WTC11 (cell line): ENCODE measurements at places on chromosomes 16 and 17.

DNA sequence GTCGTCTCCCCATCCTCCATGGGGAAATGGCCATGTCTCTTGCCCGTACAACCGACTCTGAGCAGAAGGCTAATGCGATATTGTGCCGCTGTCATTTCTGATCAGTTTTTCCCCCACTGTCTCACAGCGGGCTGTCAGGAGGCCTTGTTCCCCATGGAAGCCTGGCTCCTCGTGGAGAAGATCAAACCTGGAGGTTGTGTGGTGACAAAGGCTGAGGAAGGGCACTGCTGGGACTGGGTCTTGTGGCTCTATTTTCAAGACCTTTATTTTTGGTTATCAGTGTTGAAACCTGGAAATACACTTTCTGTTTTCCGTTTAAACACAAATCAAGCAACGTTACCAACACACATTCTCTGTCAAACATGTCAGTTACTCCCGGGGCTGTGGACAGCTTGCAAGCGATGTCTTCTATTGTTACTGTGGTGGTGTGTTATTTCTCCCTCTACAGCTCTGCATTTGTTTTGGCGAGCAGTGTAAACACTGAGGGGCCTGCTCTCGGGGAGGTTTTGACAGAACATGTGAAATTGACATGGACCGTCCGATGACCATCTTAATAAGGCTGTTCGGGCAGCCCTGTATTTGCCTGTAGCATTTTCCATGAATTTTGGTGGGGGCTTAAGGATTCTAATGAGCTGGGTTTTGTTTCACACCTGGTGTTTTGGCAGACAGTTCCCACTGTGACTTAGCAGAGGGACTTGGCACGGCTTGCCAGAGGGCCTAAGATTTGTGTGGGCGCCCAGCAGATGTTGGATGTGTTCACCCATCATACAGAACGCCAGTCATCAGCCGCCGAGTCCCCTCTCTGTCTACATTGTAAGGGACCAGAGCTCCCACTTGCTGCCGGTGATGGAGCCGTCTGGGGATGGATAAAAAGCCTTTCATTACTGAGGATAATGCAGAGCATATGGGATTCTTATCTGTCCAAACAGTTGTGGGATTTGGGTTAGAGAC, 12.5 kb downstream of the RBFOX1 start:
- no peak for DNase-seq
- no peak overlapping the region for H3K27ac ChIP-seq
- peaks cover 12% of the 10 kb centered on the region for H3K27me3 ChIP-seq
- peaks cover 83% of the 10 kb centered on the region for H3K36me3 ChIP-seq
- no peak overlapping the region for H3K4me3 ChIP-seq
- no peaks in the 10 kb centered on the region for H3K4me1 ChIP-seq

DNA sequence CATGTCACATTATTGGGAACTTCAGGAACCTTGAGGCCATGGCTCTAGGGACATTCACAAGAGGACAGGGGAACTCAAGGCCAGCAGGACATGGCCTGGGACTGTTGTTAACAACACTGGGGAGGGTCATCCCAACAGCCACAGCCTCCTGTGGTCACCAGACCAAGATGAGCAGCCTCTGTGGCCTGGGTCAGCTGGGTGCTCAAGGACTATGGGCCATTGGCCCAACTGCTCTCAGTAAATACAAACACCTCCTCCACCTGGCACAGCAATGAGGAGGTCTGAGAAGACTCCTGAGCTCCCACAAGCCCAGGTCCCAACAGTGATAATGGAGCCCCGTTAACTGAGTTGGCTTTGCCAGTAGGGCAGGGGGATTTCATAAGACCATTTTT, 20.9 kb downstream of the KIFC3 start:
- no peak overlapping the region for H3K4me3 ChIP-seq
- H3K36me3 ChIP-seq = no peaks in the 10 kb centered on the region
- DNase-seq = no peak
- H3K4me1 ChIP-seq = peaks cover 14% of the 10 kb centered on the region
- no peak overlapping the region for H3K27ac ChIP-seq
- no peaks in the 10 kb centered on the region; the same call in 1 of the 2 replicates for H3K27me3 ChIP-seq

GRCh38 chr17:79478051-79478461, 132.8 kb downstream of the RBFOX3 start:
- H3K36me3 ChIP-seq = no peaks in the 10 kb centered on the region
- H3K4me1 ChIP-seq = peaks cover 16% of the 10 kb centered on the region
- DNase-seq = no peak
- peaks cover 2% of the 10 kb centered on the region; the same call in 1 of the 2 replicates for H3K27me3 ChIP-seq

DNA sequence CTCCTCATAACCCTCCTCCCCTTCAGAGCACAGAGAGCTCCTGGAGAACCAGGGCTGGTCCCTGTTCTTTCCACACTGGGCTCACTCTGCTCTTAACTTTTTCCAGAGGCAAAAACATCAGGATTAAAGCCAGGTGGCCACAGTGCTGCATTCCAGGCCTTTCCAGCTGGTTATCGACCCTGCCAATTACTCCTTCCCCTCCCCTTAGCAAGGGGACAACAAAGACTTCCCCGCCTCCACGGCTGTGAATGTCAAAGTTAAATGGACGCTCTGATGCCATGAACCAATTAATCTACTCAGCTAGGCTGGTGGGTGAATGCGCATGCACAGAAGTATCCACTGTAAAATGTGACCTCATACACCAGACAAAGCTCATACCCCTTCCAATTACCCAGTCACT, 23.1 kb downstream of the ACLY start:
- H3K4me1 ChIP-seq = no peaks in the 10 kb centered on the region
- no peak overlapping the region for H3K4me3 ChIP-seq
- no peak for DNase-seq

GRCh38 chr17:32927724-32928585, at the start of gene TMEM98:
Gene TMEM98, plus strand, starts transcription at chr17:32928153. Its CDS starts 3,376 bp downstream, at chr17:32931529.
- peaks cover 12% of the 10 kb centered on the region for H3K4me1 ChIP-seq
- H3K27me3 ChIP-seq = peaks cover 5% of the 10 kb centered on the region; the same call in 1 of the 2 replicates
- peak within 1 kb of the TSS; percentile 64; the same call in 1 of the 2 replicates for H3K27ac ChIP-seq

- H3K4me1 ChIP-seq = peaks cover 28% of the 10 kb centered on the region
- no peak overlapping the region for H3K27ac ChIP-seq
- no peaks in the 10 kb centered on the region; the same call in 1 of the 2 replicates for H3K27me3 ChIP-seq
- no peaks in the 10 kb centered on the region for H3K36me3 ChIP-seq
- H3K4me3 ChIP-seq = no peak overlapping the region
- no peak for DNase-seq
Observed at GRCh38 chr17:34760931-34761495, 181.6 kb downstream of the TMEM132E start.

GRCh38 chr16:65278874-65279273, 157.0 kb upstream of the CDH11 start:
- no peak overlapping the region for H3K4me3 ChIP-seq
- H3K27ac ChIP-seq = no peak overlapping the region
- peaks cover 60% of the 10 kb centered on the region for H3K4me1 ChIP-seq
- peaks cover 3% of the 10 kb centered on the region; the same call in 1 of the 2 replicates for H3K27me3 ChIP-seq
- DNase-seq = no peak

GRCh38 chr17:49941427-49941826, 27.6 kb upstream of the DLX4 start:
- DNase-seq = no peak
- H3K4me1 ChIP-seq = 0 out of 2 replicates have a peak, but pooled peaks cover 3% of the 10 kb centered on the region
- no peak overlapping the region for H3K27ac ChIP-seq
- no peaks in the 10 kb centered on the region for H3K36me3 ChIP-seq
- peaks cover 28% of the 10 kb centered on the region for H3K27me3 ChIP-seq

DNA sequence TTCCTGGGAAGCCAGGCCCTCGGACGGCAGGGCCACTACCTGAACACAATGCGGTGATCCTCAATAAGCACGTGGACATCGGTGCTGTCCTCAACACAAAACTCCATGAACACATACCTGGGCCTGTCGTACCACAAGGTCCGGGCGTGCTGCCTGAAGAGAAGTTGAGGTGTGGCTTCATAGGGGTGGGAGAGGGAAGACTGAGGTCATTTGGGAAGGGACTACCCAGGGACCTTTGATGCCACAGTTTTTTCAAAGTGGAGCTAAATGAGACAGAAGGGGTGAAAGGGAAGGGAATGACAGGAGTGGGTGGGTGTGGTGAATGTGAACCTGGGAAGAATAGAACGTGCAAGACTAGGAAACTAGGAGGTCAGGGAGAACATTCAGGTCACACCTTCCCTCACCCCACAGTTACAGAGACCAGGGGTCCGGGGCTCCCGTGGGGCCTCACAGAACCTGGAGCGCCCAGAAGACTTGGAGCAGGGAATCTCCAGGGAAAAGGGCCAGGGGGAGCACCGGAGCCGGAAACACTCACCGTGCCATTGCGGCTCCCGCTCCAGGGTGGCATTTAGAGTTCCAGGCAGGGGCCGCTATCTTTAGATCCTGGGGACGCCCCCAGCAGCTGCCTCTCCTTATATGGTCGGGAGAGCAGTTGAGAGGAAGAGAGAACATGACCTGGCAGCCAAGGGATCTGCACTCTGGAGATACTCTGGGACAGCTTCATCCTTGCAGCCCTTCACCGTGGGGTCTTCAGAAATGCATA, at the start of gene PTGES3L:
Gene PTGES3L (minus strand): TSS at position 570 of the 763 bp plus-strand sequence. CDS start 27 bp downstream, at position 543.
- peak within 1 kb of the TSS; percentile 97 for H3K27ac ChIP-seq
- H3K4me3 ChIP-seq = peak within 1 kb of the TSS; percentile 99
- peak; percentile 56 for DNase-seq
- peaks cover 7% of the 10 kb centered on the region for H3K36me3 ChIP-seq
- peaks cover 20% of the 10 kb centered on the region for H3K4me1 ChIP-seq
- H3K27me3 ChIP-seq = peaks cover 4% of the 10 kb centered on the region; the same call in 1 of the 2 replicates

DNA sequence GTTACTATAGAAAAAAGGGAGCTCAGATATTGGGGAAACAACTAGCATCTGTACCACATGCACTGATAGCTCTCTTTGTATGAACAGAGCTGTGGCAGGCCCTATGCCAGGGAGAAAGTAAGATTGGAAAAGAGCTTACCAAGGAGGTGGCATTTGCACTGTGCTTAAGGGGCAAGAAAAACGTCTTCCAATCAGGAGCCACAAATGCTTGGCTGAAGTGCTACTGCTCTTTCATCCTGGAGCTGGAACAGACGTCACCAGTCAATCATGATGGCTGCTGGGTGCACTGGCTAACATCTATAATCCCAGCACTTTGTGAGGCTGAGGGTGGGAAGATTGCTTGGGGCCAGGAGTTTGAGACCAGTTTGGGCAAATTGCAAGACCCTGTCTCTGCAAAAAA, 218.5 kb downstream of the SEC14L1 start:
- H3K27ac ChIP-seq = no peak overlapping the region
- no peaks in the 10 kb centered on the region for H3K27me3 ChIP-seq
- H3K4me3 ChIP-seq = no peak overlapping the region
- peaks cover 9% of the 10 kb centered on the region; the same call in 1 of the 2 replicates for H3K36me3 ChIP-seq
- DNase-seq = no peak
- H3K4me1 ChIP-seq = peaks cover 11% of the 10 kb centered on the region

GRCh38 chr17:80694992-80695912, 150.6 kb downstream of the RPTOR start:
- no peaks in the 10 kb centered on the region for H3K27me3 ChIP-seq
- no peak for DNase-seq
- peak overlapping the region; percentile 97 for H3K27ac ChIP-seq
- H3K36me3 ChIP-seq = peaks cover 9% of the 10 kb centered on the region
- H3K4me3 ChIP-seq = no peak overlapping the region

DNA sequence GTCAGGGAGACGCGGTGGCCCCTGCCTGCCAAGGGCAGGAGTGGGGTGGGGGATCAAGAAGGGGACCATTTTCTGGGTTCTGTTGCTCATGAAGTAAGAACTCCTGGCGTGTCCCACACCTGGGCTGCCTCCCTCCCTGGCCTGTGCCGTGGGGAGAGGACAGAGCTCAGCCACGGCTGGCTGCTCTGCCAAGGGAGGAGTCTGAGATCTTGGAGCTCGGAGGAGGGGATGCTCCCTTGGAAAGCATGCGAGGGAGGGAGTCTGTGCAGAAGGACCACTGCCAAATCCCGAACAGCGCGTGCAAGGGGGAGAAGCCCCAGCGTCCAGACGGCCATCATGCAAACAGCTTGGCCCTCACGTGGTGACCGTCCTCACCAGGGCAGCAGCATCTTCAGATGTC, 64.2 kb upstream of the ZNF469 start:
- peaks cover 6% of the 10 kb centered on the region for H3K36me3 ChIP-seq
- no peaks in the 10 kb centered on the region for H3K27me3 ChIP-seq
- no peak for DNase-seq
- H3K27ac ChIP-seq = no peak overlapping the region
- no peaks in the 10 kb centered on the region for H3K4me1 ChIP-seq
- no peak overlapping the region for H3K4me3 ChIP-seq

GRCh38 chr17:8490256-8491023, 54.8 kb downstream of the NDEL1 start:
- no peak for DNase-seq
- H3K4me1 ChIP-seq = no peaks in the 10 kb centered on the region
- no peaks in the 10 kb centered on the region for H3K27me3 ChIP-seq
- no peak overlapping the region for H3K4me3 ChIP-seq

DNA sequence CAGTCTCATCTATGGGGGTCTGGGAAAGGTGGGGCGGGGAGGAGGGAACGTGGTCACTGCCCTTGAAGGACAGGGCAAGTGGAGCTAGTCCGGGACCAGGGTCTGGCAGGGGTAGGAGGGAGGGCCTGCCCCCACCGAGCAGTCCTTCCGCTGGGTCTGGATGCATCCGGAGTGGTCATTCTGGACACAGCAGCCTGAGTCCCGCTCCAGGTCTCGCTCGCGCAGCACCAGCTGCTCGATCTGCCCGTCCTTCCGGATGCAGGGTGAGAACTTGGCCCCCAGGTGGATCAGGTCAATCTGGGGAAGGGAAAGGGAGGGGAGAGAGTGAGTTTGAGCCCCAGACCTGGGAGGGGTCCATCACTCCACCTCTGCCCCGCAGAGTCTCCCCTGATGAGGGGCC, 6.8 kb downstream of the AANAT start:
- no peak overlapping the region for H3K27ac ChIP-seq
- no peaks in the 10 kb centered on the region for H3K4me1 ChIP-seq
- no peak for DNase-seq
- H3K27me3 ChIP-seq = no peaks in the 10 kb centered on the region
- no peak overlapping the region for H3K4me3 ChIP-seq

DNA sequence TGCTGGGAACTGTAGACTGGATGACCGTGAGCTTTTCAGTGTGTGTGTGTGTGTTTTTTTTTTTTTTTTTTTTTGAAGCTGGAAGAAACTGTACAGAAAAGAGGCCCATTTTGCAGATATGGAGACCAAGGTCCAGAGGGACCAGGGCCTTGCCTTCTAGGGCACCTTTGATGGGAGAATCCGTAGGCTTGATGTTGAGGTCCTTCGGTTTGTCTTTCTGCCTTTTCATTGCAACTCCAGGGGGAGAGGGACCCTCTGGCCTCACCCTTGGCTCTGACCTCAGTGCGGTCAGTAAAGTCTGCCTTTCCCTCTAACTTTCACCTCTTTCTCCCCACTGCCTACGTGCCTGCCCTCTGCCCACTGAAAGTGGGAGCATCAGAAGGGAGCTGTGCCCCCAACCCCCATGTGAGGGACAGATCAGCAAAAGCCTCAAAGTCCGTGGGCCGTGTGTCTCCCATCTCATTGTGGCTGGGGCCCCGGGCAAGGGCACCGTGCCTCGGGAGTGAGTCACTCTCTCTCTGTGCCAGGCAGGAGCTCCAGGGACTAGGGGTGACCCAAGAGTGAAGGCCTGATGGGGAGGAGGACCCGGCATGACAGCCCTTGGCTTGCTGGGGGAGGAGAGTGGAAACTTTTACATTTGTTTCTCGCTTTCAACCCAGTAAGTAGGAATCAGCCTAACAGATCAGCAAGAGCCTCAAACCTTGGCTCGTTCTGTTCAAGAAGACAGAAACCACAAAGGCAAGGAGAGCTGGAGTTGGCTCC, 123.6 kb downstream of the CMIP start:
- peak overlapping the region; percentile 64; the same call in 1 of the 2 replicates for H3K27ac ChIP-seq
- H3K27me3 ChIP-seq = no peaks in the 10 kb centered on the region
- peaks cover 35% of the 10 kb centered on the region for H3K4me1 ChIP-seq
- no peak overlapping the region for H3K4me3 ChIP-seq

GRCh38 chr16:67648088-67648763, 3.3 kb downstream of the CARMIL2 start:
- H3K27me3 ChIP-seq = peaks cover 80% of the 10 kb centered on the region
- DNase-seq = peak; percentile 60
- peaks cover 10% of the 10 kb centered on the region for H3K4me1 ChIP-seq
- peak overlapping the region; percentile 44 for H3K4me3 ChIP-seq
- H3K36me3 ChIP-seq = no peaks in the 10 kb centered on the region; the same call in 1 of the 2 replicates
